ENCODE measurements at places on chromosomes 7 and 10.

DNA sequence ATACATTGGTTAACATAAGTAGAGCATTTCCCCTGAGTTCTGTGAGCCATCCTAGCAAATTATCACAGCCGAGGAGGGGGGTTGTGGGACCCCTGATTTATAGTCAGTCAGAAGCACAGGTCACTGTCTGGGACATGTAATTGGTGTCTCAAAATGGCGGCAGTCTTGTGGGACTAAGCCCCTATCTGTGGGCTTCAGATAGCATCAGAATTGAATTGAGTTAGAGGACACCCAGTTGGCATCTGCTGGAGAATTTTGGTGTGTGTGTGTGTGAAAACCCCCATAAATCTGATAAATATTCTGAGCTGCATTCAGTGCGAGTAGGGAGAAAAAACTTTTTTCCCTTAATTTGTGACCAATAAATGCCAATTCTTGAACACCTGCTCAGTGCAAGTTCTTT, 6.5 kb upstream of the TET1 start:
- no peak for DNase-seq

GRCh38 chr10:31927884-31928548, 615 bp downstream of the ARHGAP12 start:
- DNase-seq, result peak; percentile 43

DNA sequence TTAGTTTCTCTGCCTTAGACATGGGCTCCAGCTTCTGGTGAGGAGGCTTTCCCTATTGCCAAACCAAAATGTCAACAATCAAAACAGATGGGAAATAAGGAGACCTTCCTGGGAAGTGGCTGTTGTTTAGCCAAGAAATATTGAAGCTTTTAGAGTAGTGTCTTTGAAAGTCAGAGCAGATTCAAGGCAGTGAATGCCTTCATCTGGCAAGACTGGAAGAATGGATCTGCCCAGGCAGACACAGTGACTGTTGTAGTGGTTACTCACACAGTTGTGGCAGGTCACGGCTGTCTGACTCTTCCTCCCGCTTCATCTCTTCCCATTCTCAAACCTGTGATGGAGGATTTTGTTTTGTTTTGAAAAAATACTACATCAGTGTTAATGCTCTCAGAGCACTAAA, 154.1 kb upstream of the ADO start:
- no peak for DNase-seq

DNA sequence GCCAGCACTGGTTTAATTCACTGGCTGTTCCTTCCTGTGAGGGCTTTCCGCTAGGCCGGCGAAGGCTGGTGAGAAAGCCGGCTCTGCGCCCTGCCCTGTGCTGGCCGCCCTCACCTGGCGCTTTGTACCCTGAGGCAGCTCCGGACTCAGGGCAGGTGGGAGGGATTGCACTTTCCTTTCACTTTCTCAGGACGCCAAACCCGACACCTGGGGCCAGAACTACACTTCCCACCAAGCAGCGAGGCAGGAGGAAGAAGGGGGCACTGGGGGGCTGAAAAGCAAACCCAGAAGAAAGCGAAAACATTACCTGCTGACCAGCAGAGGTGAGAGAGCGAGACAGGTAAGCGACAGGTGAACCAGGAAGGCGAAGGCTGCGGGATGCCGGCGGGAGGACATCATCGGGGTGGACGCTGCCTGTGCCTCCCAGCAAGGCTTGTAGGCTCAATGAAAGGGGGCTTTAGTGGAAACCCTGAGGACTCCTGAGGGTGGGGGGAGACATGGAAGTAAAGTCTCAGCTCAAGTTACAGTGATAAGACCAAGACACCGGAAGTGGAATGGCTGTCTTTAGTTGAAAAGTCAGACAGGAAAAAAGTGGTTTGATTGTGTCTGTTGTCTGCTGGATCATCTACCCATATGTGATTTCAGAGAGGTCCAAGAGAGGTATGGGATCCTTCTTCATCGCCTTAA, at the start of gene RAB19:
Gene RAB19, plus strand, starts transcription at position 181 of the 687 bp plus-strand sequence. CDS start 3,589 bp downstream, outside the sequence.
- no peak for DNase-seq

- DNase-seq, result no peak
Measured at GRCh38 chr7:146366938-146367337, 250.3 kb downstream of the CNTNAP2 start.

- DNase-seq, result no peak
Measured at GRCh38 chr7:156493942-156494341, 146.6 kb upstream of the RNF32 start.

DNA sequence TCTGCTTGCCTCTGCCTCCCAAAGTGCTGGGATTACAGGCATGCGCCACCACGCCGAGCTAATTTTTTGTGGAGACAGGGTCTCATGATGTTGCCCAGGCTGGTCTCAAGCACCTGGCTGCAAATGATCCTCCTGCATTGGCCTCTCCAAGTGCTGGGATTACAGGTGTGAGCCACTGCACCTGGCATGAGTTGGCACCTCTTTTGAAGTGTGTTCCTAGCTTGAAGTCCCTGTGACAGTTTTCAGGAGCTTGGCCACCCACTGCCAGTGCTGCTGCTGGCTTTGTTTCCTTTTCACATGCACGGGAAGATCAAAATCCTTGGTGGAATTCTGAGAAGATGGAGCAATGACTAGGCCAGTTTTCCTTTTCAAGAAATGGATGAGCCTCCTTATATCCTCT, 126.3 kb downstream of the NRP1 start:
- DNase-seq, result no peak

GRCh38 chr10:110679486-110680272, 35.5 kb downstream of the RBM20 start:
- no peak for DNase-seq

- no peak for DNase-seq
Measured at GRCh38 chr10:69375307-69376151, 41.2 kb downstream of the TACR2 start.

- no peak for DNase-seq
Measured at GRCh38 chr7:133513608-133514007, 260.7 kb downstream of the EXOC4 start.

- DNase-seq, result no peak
Measured at GRCh38 chr7:114405427-114405826, 9.2 kb upstream of the FOXP2 start.

GRCh38 chr7:30920584-30921539, 9.2 kb downstream of the AQP1 start:
- peak; percentile 61 for DNase-seq

GRCh38 chr10:3110782-3111620, 43.7 kb downstream of the PFKP start:
- no peak for DNase-seq

DNA sequence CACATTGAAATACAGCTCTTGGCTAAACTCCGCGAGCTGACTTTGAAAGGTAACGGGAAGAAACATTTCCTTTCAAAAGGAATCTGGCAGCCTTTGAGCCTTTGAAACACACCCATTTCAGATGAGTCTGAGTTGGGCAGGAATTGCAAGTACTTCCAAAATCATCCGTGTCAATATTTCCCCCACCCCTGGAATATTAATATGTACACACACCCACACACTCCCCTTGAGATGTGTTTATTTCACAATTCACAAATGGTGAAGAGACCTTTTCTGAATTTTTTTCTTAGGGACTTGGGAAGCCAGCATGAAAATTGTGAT, 438.7 kb upstream of the NRP1 start:
- DNase-seq, result no peak

DNA sequence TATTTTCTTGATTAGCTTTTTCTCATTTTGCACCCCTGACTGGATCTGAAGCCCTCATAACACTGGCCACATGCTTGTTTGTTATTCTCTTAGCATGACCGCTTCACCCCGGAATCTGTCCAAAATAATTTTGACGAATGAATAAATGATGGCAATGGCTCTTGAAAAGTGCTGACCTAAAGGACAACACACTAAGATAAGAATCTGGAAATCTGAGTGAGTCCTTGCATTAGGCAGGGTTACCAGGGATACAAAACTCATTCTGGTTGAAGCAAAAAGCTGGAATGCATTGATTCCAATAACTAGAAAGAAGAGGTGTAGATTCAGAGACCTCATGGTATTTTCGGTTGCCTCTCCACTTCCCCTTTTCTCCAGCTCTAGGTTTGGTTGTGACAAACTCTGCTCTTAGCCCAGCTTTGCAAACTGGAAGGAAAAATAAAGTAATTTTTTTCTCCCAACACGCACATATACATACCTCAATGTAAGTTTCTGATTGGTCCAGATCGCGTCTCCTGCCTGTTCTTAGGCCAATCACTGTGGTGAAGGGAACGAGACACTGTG, 157.4 kb downstream of the SKIDA1 start:
- peak; percentile 20 for DNase-seq

DNA sequence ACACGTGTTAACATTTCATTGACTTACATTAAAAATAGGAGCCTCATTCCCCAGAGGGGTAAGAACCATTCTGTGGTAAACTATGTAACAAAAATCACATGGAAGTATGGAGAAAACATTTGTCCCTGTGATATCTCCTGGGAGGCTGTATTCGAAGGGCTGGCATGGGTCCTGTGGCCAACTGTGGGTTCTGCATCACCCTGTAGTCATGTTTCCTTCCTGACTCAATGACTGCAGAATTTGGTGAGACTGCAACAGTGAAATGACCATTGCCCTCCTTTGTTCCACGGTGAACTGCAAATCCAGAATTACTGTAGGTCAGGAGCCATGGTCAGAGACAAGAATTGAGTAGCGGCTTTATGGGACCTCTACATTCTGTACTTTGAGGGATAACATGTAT, 3.6 kb upstream of the ZEB1 start:
- DNase-seq, result peak; percentile 71

Data from HFFc6 (cell line).